Sciatic nerve (tissue), 2 donors: ENCODE measurements at places on chromosomes 5 and 9.

GRCh38 chr9:86047361-86047760, 52.0 kb downstream of the GOLM1 start:
- DNase-seq: no peak

GRCh38 chr5:149791881-149792280, 61.8 kb downstream of the PPARGC1B start:
- DNase-seq: no peak

GRCh38 chr9:32339424-32339823, 45.0 kb upstream of the ACO1 start:
- DNase-seq: no peak

DNA sequence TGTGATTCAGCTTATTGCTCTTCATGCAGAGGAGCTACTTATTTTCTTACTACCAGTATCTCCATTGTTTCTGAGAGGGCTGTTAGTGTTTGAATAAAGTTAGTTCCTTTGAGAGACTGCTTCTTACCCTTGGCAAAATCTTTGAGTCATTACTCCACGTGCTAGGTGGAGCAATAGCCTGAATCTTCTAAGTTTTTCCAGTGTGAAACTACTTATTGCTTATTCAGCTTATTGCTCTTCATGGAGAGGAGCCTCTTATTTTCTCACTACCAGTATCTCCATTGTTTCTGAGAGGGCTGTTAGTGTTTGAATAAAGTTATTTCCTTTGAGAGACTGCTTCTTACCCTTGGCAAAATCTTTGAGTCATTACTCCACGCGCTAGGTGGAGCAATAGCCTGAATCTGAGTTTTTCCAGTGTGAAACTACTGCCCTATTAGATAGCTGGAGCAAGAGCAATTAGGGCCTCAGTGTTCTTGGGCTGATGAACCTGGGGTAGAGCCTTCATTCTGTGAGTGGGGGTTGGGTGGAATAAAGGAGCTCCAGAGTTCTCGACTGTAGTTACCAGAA, 41.9 kb downstream of the GPBP1 start:
- DNase-seq: no peak

GRCh38 chr5:67021521-67021920, 175.1 kb downstream of the CD180 start:
- no peak for DNase-seq

DNA sequence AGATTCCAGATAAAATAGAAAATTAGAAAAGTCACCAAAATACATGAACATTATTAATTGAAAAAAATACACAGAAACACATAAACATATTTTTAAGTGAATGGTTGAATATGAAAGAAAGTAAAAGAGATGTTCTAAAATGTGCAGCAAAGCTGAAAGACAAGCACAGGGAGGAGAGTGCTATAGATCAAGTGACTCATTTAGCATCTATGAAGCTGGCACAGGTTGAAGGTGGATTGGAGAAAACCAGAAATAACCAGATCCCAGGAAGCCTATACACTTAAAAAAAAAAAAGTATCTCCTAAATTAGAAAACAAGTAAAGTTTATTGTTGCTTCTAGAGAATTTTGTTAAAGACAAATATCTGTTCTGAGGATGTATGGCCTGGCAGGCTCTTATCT, 338.9 kb downstream of the CDH12 start:
- DNase-seq: no peak

DNA sequence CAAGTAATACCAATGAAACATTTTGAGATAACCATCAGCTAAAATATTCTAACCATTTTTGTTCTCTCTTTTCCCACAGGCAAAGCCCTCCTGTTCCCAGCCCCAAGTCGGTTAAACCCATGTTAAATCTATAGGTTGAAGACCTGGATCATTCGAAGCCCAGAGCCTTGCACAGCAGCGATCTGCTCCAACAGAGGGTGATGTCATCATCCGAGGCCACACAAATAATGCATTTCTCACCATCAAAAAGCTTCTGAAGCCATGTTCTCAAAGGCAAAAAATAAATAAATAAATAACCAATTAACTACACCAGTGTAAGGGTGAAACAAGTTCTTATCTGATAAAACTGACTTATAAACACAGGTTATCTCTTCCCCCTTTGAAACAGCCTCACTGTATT, 169.2 kb downstream of the ENTREP1 start:
- no peak for DNase-seq

DNA sequence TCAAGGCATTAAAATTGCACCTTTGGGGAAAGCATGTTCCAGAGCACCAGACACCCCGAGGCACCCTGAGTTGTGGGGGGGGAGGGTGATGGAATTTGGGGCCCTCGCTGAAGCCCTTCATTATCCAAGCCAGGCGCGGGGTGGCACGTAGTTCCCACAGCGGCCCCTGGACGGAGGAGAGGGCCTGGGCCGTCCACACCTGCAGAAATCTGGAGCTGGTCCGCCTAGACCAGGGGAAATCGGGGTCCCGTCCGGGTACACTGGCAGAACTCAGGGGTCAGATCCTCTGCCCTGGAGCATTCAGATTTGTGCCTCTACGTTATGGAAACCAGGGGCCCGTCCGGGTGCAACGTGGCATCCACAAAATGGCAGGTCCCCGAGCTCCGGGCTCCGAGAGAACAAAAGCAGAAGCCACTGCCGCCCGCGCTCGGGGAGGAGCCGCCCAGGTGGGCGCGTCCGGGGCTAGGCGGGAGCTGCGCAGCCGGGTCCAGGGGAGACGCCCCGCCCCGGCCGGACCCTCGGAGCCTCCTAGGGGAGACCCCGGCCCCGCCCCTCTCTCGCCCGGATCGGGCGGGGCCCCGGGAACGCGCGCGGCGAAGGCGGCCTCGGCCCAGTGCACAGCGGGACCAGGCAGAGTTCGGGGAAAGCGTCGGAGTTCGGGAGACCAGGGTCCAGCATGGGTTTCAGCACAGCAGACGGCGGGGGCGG, at the start of gene PLEKHG4B:
Gene PLEKHG4B, plus strand, starts transcription at position 613 of the 708 bp plus-strand sequence. Its CDS starts 64 bp downstream, at position 677.
- no peak for DNase-seq

DNA sequence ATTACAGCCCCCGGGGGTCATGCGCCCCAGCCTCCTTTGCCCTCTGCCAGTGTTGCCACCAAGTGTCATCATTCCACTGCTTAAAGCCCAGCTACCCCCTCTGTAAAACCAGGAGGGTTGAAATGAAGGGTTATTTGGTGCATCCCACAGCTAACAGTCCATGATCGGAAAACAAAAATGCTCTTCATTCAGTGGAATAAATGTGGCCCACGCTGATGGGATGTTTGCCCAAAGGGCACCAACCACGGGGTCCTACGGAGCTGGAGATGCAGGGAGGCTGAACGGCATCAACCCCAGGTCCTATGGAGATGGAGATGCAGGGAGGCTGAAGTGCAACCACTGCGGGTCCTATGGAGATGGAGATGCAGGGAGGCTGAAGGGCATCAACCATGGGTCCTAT, 218.5 kb upstream of the IRX1 start:
- DNase-seq: no peak

DNA sequence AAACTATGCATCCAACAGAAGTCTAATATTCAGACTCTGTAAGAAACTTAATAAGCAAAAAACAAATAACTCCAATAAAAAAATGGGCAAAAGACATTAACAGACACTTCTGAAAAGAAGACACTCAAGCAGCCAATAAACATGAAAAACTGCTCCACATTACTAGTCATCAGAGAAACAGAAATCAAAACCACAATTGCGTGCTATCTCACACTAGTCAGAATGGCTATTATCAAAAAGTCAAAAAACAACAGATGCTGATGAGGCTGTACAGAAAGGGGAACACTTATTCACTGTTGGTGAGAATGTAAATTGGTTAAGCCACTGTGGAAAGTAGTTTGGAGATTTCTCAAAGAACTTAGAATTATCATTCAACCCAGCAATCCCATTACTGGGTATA, 101.2 kb upstream of the TRIM32 start:
- DNase-seq: no peak

DNA sequence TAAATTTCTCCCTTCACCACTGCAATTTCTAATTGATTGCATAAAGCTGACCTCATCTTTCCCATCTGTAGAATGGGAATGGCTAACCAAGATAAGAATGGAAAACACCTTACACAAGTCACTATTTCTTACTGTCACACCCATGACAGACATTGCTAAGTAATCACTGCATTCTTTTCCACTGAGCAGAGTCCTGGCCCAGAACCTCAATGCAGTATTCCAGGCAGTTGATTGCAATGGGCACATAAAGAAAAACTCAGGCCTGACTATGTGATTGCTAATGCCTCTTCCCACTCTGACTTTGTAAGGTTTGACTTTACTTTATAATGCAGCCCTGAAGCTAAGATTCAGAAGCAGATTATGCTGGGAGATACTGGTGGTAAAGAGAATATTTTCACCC, 29.3 kb downstream of the TRIM32 start:
- no peak for DNase-seq

GRCh38 chr5:22835686-22836085, 17.5 kb downstream of the CDH12 start:
- no peak for DNase-seq

GRCh38 chr5:75055727-75056144, 3.4 kb upstream of the GCNT4 start:
- no peak for DNase-seq

DNA sequence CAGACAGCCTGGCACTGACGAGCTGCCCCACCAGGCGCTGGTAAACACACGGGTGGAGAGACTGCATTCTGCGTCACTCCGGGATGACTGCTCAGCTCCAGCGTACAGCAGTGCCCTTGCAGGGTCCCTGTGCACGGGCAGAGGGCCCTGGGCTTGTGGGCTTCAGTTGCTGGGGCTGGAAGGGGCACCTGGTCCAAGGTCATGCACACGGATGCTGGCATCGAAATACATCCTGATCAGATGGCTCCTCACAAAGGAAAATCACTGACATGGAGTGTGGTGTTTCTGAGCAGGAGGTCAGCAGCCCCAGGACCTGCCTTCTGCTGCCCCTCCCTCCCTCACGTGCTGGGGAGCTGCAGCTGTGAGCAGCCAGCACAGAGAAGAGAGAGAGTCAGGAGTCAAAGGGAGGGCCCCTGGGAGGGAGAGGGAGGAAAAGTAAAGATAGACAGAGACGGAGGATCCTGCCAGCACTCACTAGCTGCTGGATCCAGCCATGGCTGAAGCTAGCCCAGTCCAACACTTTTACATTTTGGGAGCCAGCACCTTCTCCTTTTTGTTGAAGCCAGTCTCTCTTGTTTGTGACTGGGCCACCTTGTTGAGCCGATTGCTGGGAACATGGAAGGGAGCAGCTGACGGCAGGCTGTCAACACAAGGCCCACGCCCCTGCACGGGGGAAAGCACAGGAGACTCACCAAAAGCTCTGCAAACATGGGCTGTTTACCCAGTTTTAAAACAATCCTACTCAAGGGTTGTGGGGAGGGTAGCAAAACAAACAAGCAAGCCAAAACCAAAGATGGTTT, 166.5 kb upstream of the PHYKPL start:
- no peak for DNase-seq

- no peak for DNase-seq
These were observed 135.1 kb downstream of the PAPPA start for GRCh38 chr9:116288658-116289057.

GRCh38 chr5:125023673-125024072, 277.2 kb upstream of the ZNF608 start:
- no peak for DNase-seq

GRCh38 chr9:81787747-81788632, 98.6 kb upstream of the TLE1 start:
- no peak for DNase-seq

- DNase-seq: no peak
These were observed at the start of gene GPX8 for GRCh38 chr5:55159763-55160492. Gene GPX8 (plus strand): TSS chr5:55160171. CDS start chr5:55160193, 22 bp downstream.

- DNase-seq: no peak
These were observed 204.9 kb downstream of the ZNF462 start for GRCh38 chr9:107067739-107068416.

DNA sequence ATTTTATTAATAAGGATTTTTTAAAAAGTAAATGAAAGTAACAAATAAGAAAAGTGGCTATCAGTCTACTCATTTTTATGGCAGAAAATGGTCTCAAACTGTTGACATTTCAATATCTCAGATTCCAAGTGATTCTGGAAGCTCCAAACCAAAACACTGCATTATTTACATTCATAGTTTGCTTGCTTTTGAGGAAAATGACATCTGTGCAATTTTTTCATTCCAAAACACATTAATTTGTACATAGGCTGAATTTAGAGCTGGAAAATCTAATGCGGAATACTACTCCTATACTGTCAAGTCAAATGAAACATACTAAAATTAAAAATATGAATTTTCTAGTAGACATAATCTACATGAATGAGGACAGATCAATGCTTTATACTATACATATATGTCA, 1047.6 kb downstream of the CDH9 start:
- DNase-seq: no peak

DNA sequence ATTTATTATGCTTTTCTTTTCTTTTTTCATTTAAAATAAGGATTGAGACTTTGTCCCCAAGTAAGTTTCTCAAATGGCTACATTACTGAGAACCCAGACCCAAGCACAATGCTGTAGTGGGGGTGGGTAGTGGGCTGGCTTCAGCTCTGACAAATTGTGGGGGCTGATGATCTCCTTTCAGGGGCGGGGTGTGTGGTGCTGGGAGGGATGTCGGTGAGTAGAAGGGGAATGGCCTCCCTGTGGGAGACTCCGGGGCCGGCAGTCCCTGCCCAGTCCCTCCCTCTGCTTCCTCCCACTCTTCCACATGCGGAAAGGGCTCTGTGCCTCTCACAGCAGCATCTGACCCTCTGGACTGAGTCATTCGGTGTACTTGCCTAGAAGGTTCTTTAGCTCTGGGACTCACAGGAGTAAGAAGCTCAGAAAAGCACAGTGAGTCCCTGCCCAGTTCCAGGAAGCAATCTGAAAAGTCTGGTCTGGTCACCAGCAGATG, 14.3 kb downstream of the CD180 start:
- no peak for DNase-seq

GRCh38 chr5:154418344-154418820, 27.4 kb upstream of the SAP30L start:
- DNase-seq: no peak

- no peak for DNase-seq
These were observed 456.0 kb upstream of the ITGA1 start for GRCh38 chr5:52331725-52332124.

GRCh38 chr9:21096172-21096900, 18.6 kb upstream of the IFNB1 start:
- no peak for DNase-seq

DNA sequence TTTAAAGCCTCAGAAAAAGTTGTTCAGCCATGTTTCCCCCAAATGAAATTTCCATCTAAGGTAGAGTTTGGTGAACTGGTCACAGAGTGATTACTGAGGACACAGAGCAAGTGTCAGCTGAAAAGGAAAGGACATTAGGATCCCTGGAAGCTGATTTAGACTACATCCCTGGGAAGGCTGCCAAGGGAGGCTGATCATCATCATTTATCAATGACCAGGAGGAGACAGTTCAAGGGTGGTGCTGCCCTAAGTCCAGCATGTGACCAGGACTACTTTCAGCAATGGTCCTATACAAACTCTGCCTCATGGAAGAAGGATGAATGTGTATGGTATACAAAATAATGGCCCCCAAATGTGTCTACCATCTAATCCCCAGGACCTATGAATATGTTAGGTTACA, 120.6 kb downstream of the PIK3R1 start:
- no peak for DNase-seq

- no peak for DNase-seq
These were observed 144.4 kb upstream of the TAS2R1 start for GRCh38 chr5:9774472-9775079.

- DNase-seq: no peak
These were observed 393.7 kb upstream of the PDE4D start for GRCh38 chr5:60287174-60287771.

- DNase-seq: no peak
These were observed 312.1 kb downstream of the CDH12 start for GRCh38 chr5:22541037-22541436.

- DNase-seq: no peak
These were observed 126.5 kb downstream of the MRPL36 start for GRCh38 chr5:1673042-1673677.

- DNase-seq: no peak
These were observed 2.0 kb downstream of the EIF4EBP3 start for GRCh38 chr5:140549237-140550144.

- no peak for DNase-seq
These were observed 376.3 kb downstream of the SEMA5A start for GRCh38 chr5:9169557-9169902.
